ENCODE measurements at places on chromosomes 4 and X. TPM values are rescaled to one million over a fixed set of nuclear protein-coding genes. Genes with fewer than 3 reads are reported as not detected.

DNA sequence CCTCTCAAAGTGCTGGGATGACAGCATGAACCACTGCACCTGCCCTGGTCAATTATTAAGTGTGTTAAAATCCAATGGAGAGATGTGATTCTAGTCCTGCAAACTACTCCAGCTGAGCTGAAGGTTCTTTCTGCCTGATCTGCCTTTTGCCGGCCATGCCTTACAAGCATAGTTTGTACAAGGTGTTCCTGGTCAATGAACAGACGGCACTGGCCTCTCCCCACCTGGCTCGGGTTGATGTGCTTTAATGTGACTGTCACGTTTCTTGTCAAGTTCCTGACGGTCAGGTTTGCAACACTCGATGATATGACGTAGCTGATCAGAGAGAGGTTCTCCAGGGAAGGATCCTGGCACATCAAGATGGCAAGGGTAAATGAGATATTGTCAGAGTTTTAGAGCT lies 23.1 kb upstream of the PHKA2 start:
- no peak overlapping the region for H3K4me3 ChIP-seq
- DNase-seq = no peak
- no peaks in the 10 kb centered on the region for H3K4me1 ChIP-seq
- no peaks in the 10 kb centered on the region for H3K36me3 ChIP-seq
- H3K27me3 ChIP-seq = no peaks in the 10 kb centered on the region
- no peak overlapping the region for H3K27ac ChIP-seq

DNA sequence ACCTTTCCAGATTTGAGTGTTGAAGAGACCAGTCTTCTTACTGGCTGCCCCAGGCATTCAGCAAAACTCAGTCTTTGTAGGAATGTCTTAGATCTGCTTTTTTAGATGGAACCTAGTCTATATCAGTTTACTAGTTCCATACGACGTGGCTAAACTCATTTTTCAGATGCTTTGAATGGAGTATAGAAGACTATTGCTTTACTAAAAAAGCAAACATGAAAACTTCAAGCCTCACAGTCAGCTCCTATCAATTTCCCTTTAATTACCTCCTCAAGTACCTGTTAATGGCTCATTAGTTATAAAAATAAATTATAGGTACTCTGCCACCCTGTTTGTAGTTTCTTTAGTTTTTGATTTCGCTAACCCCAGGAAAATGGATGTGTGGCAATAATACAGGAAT lies 63.0 kb upstream of the STOX2 start:
- DNase-seq = no peak
- no peaks in the 10 kb centered on the region for H3K36me3 ChIP-seq
- H3K27ac ChIP-seq = no peak overlapping the region
- no peaks in the 10 kb centered on the region for H3K4me1 ChIP-seq
- H3K4me3 ChIP-seq = no peak overlapping the region

DNA sequence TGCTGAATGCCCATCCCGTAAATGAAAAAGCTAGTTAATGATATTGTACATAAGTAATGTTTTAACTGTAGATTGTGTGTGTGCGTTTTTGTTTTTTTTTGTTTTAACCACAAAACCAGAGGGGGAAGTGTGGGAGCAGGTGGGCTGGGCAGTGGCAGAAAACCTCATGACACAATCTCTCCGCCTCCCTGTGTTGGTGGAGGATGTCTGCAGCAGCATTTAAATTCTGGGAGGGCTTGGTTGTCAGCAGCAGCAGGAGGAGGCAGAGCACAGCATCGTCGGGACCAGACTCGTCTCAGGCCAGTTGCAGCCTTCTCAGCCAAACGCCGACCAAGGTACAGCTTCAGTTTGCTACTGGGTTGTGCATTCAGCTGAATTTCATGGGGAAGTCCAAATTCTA lies at the start of gene SPP1:
TSS of gene SPP1 (plus strand) at position 249 of the 400 bp plus-strand sequence. CDS start 1,182 bp downstream, outside the sequence.
- H3K4me1 ChIP-seq = no peaks in the 10 kb centered on the region
- H3K27me3 ChIP-seq = peaks cover 18% of the 10 kb centered on the region
- H3K4me3 ChIP-seq = no peak within 1 kb of the TSS
- peak; percentile 13 for DNase-seq

PLS3 gene
- polyA plus RNA-seq = 277 TPM

CSAG2 gene
- 0.64 TPM for polyA plus RNA-seq

DNA sequence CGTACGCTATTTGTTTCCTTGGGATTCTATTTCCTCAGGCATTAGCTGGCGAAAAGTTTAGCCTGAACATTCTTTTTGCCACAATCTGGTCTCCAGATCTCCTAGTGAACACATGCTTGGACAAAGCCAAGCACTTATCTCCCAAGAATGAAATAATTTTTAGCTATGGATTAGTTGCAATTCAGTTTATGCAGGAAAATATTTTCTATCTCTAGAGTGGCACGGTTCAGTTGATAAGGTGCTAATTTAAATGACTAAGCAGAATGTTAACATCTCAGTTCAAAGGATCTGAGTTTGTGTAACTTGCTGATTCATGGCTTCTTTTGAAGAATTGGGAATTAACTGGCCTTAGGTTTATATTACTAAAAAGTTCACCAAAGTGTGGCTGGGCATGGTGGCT lies 58.1 kb upstream of the JADE1 start:
- no peak overlapping the region for H3K4me3 ChIP-seq
- no peak for DNase-seq
- no peaks in the 10 kb centered on the region for H3K27me3 ChIP-seq
- no peaks in the 10 kb centered on the region for H3K36me3 ChIP-seq

GRCh38 chr4:35461931-35462659 lies 782.2 kb downstream of the ARAP2 start:
- H3K36me3 ChIP-seq = no peaks in the 10 kb centered on the region
- H3K27me3 ChIP-seq = no peaks in the 10 kb centered on the region
- H3K27ac ChIP-seq = no peak overlapping the region
- no peaks in the 10 kb centered on the region for H3K4me1 ChIP-seq
- no peak for DNase-seq
- H3K4me3 ChIP-seq = no peak overlapping the region
